ENCODE measurements at places on chromosomes 13 and 19.
A peak's percentile ranks its signal among the peaks of the same experiment; 100 is the strongest.

DNA sequence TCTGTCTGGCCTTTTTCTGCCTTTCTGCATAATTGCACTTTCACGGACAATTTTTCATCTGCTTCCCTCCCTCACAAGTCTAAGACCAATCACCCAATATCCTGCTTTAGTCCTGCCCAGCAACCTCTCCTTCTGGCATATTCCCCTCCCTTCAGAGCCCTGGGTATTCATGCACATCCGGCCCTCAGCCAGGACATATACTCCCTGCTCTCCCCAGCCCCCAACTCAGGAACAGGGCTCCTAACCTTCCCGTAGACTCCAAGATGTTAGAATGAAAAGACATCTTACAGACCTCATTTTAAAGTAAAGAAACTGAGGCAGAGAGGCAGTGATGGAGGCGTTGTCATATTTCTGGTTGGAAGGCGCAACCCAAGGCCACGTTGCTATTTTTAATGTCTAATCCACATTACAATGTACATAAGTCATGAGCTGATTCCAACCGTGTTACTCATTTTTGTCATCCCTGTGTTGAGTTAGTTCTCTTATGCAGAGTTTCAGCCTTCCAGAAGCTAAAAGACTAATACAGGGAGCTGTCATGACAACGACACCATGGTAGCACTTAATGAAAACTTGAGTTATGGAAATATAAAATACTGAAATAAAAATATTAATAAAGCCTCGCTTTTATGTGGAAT is 209.2 kb downstream of the TSHZ3 start:
- DNase-seq, result peak; percentile 74

DNA sequence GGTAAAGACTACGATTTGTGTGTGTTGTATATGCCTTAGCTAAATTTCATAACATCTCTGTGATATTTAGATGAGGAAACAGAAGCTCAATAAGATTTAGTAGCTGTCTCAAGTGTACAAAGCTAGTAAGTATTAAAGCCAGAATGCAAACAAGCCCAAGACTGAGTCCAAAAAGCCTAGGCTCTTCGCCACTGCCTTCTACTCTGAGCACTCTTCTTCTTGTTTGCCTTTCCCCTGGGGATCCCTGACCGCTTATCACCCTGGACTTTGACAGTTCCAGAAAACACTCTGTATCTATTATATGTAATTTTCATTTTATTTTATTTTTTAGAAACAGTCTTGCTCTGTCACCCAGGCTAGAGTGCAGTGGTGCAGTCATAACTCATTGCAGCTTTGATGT is 5.8 kb downstream of the TM9SF2 start:
- no peak for DNase-seq

DNA sequence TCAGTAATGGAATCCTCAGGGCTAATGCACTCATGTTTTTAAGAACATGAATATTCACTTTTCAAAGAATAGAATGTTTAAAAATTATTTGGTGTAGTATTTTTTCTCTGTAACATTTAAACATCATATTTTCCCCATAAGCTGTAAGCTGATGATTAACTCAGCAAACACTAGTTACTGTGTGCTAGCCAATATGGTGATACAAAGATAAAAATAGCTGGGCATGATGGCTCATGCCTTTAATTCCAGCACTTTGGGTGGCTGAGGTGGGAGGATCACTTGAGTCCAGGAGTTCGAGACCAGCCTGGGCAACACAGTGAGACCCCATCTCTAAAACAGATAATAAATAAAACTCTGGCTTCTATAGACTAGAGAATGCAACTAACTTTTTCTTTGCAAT is 13.2 kb downstream of the RNF17 start:
- no peak for DNase-seq

DNA sequence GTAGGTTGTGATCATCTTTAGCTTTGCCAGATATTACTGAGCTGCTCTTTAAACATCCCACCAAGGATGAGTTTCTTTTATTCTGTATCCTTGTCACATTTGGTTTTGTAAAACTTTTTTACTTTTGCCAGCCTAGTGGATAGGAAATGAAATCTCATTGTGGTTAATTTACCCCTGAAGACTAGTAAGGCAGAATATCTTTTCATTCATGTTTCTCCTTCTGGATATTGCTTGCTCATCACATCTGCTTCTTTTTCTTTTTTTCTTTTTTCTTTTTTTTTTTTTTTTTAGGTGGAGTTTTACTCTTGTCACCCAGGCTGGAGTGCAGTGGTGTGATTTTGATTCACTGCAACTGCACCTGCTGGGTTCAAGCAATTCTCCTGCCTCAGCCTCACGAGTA is 31.3 kb downstream of the SIPA1L3 start:
- DNase-seq, result no peak

DNA sequence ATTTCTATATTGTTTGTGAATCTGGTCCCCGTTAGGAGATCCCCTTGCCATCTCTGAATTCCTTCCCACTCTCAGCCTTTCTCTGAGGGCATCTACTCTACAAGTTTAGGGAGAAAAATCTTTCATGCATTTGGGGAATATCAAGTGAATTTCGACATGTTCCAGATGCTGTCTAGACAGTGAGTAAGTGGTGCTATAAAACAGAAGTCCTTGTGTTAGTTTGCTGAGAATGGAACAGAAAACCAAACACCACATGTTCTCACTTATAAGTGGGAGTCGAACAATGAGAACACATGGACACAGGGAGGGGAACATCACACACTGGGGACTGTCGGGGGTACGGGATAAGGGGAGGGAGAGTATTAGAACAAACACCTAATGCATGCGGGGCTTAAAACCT is 5.1 kb downstream of the OR7A10 start:
- no peak for DNase-seq

DNA sequence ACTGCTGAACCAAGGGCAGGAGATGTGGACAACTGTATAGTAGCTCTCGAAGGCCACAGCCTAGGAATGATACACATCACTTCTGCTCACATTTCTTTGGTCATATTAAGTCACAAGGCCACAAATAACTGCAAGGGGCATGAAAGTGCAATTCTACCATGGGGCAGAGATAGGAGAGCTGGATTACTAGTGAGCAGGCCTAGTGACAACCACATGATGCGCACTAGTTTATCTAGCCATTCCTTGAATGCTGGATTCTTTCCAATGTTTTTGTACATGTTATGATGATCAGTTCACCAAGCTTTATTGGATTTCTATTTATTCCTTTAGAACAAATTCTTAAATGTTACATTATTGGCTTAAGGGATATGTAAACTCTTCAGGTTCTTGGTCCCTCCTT is 100.7 kb downstream of the MIPEP start:
- DNase-seq, result no peak

DNA sequence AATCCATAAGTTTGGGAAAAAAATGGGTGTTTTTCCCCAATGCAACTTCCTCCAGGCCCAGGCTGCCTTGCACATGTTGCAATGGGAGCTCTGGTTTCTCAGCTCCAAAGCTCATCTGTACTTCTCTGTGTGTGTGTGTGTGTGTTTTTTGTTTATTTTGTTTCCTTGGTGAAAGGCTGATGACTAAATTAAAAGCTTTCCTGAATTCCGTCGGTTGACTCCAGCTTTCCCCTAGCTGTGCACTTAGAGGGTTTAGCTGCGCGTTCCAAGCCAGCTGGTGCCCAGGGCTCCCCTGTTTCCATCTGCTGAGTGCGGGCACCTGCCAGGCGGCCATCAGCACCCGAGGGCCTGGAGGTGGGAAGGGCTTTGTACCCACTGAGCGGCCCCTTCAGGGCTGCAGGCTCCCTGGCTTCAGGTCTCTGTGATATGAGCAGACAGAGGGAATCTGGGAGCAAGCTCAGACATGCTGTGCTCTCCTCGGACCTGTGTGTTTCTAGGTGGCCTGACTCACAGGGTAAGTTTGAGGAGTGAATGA is 129.1 kb upstream of the SOX1 start:
- DNase-seq, result no peak
